Activated CD8-positive, alpha-beta memory T cell treated with anti-CD3 and anti-CD28 coated beads for 1 hour (primary cell): ENCODE measurements at places on chromosomes 3 and 15.

DNA sequence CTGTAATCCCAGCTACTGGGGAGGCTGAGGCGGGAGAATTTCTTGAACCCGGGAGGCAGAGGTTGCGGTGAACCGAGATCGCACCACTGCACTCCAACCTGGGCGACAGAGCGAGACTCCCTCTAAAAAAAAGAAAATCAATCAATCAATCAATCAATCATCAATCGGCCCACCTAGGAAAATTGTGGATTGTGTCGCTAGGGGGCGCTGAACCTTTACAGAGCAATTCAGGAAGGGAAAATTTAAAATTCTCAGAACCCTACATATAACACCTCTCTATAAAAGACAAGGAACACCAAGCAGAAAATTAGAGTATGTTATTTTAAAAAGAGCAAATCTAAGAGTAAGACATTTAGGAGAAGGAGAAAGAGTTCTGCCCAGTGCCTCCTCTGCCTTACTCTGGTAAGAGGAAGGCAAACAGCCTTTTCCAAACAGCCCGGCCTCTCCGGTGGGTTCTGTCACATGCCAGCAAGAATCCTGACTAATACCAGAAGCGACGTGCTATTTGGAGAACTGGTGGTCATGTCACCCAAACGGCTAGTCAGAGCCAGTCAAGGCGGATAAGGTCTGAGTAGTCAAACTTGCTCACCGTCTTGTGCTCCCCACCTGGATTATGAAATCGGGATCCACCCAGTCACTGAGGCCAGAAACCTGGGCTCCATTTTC lies 22.3 kb upstream of the SMCO1 start:
- peak; percentile 58 for DNase-seq

DNA sequence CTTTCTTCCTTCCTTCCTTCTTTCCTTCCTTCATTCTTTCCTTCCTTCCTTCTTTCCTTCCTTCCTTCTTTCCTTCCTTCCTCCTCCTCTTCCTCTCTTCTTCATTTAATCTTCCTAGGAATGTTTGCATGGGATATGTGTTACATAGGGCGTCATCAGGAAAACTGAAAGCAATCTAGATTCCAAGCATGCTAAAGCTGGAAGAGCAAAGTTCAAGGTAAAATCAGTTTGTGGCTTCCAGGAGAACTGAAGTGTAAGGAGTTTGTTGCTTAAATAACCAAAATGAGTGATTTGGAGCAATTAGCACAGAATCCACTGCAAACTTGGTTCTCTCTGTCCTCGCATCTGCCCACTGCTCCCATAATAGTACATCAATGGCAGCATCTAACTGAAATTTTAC lies 716.2 kb downstream of the GBE1 start:
- no peak for DNase-seq

GRCh38 chr3:133283958-133284807 lies 115.7 kb upstream of the BFSP2 start:
- no peak for DNase-seq

- DNase-seq = peak; percentile 28
Measured at GRCh38 chr15:40859206-40859851, 14.7 kb downstream of the RHOV start.

- no peak for DNase-seq
Measured at GRCh38 chr15:60616147-60616546, 137.2 kb upstream of the ICE2 start.
